ENCODE measurements at places on chromosomes 2 and 18.

GRCh38 chr2:112547333-112547732 is 5.1 kb downstream of the POLR1B start:
- no peak for DNase-seq

DNA sequence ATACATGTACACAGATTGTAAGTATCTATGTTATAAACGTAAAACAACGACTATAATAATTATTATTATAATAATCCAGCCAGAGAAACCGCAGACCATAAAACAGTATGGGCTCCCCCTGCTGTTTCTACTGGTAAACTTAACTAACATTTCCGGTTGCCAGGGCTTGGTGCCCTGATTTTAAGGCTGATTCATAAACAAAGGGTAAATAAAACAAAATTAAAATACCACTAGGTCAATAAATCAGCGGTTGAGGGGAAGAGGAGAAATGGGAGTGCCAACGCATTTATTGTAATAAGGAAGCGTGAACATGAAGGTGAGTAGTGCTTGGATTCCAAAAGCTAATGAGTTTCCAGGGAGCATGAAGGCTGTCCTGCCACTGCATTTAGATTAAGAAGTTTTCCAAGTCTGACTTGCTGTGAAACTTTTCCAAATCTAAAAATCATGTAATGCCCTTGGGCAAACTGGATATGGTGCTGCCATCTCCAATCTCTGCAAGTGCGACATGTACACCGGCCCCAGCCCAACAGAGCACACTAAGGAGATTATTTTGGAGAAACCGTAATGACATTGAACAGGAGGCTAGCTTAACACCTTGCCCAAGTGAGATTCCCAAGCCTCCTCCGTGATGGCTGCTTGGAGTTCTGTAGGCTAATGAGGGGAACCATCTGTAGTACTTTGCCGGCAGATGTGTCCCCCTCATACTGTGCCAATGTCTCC is 50.7 kb upstream of the HNRNPA3 start:
- peak; percentile 52 for DNase-seq

GRCh38 chr18:21453511-21453901 is 147.0 kb downstream of the ESCO1 start:
- no peak for DNase-seq

- no peak for DNase-seq
Measured at GRCh38 chr2:198499539-198499938, 695.1 kb downstream of the PLCL1 start.

GRCh38 chr2:143937723-143938350 is 582.1 kb downstream of the ZEB2 start:
- no peak for DNase-seq

DNA sequence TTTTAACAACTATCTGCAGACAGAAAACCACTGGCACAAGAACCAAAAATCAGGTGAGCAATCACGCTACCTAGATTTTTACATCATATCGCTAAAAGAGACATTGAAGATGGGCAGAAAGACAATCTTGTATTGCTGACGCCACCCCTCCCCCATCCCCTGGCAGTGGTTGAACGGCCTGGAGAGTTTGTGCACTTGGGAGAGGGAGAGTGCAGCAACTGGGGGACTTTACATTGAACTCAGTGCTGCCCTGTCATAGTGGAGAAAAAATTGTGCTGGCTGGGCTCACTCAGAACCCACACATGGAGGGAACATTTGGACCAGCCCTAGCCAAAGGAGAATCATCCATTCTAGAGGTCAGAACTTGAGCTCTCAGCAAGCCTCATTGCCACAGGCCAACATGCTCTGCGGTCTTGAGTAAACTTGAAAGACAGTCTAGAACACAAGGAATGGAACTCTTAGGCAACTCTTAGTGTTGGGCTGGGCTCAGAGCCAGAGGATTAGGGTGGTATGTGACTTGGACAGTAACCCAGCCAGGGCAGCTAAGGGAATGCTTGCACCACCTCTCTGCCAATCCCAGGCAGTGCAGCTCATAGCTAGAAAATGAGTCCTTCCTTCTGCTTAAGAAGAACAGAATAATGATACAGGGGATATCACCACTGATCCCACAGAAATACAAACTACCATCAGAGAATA is 220.0 kb upstream of the CYP26B1 start:
- no peak for DNase-seq

- DNase-seq = no peak
Measured at GRCh38 chr2:217642944-217643343, 359.9 kb downstream of the TNS1 start.

DNA sequence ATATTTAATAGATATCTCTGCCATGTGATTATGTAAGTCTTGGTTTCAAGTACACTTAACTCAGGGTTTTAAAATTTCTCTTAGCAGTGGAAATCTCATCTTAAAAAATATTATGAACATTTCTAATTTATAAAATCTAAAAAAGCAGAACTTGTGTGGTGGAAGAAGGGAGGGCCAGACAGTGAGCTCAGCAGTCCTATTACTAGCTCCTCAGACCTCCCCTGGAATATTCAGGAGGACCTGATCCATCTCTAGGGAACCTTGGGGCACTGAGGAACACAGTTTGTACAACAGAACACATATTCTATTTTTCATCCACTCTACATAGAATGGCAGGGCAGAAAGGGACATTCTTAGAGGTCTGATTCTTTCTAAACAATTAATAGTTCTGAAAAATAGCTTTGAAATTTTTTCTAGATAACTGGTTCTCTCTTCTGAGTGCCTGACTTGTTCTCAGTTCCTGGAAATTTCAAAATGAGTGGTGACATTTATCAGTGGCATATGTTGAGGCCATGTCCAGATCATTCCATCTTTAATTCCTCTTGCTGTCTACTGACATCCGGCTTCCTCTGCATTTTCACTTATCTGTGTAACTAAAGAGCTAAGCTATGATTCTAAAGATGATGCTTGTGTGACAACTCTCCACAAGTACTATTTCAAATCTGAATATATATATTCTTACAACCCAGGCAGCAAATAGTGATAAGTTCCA is 8.2 kb upstream of the MAP4K4 start:
- DNase-seq = no peak

Measured in CD4-positive, alpha-beta T cell treated with Interleukin-2 at 100 ng/mL for 4 hours (primary cell).